ENCODE measurements at places on chromosomes 2 and 18. TPM values are rescaled to one million over a fixed set of nuclear protein-coding genes. Genes with fewer than 3 reads are reported as not detected.

- DNase-seq = no peak
Observed at GRCh38 chr18:47492691-47493090, 241.2 kb upstream of the SKOR2 start.

GRCh38 chr2:96878796-96879544 lies 9.1 kb upstream of the SEMA4C start:
- no peak for DNase-seq

DNA sequence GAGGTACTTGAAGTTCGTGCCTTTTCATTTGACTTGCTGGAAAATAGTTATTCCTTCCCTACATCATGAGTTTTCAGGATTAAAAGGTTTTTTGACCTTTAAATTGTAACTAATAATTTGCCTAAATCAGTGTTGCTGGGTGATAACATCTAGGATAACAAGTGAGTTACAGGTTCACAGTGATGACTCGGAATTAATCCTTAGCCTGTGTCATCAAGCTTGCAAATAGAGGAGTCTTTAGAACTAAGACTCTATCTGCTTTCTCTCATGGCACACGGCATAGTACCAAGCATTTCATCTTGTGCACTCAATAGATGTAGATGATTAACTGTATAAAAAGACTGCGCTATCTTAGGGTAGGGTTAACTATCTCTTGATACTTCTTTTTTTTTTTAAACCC lies 79.5 kb downstream of the CAMKMT start:
- DNase-seq = no peak

DNA sequence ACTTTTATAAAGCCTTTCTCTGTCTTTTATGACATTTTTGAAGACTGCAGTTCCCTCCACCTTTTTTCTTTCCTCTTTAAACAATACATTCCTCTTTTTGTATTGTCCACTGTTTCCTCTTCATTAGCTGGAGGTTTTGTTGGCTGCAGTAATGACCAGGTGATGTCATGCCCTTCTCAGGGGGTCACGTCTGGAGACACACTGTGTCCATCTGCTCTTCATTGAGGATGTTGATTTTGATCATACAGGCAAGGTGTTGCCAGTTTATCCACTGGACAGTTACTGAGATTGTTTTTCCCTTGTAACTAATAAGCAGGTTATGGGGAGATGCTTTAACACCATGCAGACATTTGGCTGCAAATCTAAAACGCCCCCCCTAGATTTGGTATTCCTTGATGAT lies 19.8 kb downstream of the ZNF407 start:
- no peak for DNase-seq

- no peak for DNase-seq
Observed at GRCh38 chr18:41371156-41372045, 583.6 kb upstream of the PIK3C3 start.

DNA sequence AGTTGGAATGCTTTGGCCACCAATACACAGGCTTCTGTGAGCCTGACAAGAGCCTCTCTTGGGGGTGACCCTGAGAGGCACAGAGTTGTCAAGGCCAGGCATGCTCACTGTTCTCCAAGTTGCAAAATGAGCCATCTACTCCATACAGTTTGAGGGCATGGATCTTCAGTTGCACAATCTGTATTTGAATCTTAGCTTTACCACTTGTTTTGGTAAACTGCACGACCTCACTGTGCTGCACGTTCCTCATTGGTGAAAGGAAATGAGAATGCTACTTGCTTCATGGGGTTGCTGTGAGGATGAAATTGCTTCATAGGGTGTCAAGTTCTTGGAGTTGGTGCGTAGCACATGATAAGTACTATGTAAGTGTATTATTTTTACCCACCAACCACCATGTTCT lies 12.0 kb upstream of the HAAO start:
- DNase-seq = no peak

OTOF gene
- 0.35 TPM for total RNA-seq

GAREM1 gene
- 10.3 TPM for total RNA-seq

RBM44 gene
- total RNA-seq = 0.59 TPM

ASXL3 gene
- total RNA-seq = 1.4 TPM

MYOM1 gene
- total RNA-seq = 5.0 TPM

ST6GAL2 gene
- total RNA-seq = 0.92 TPM

Data from lower lobe of right lung (tissue), 2 donors.